ENCODE measurements at places on chromosomes 7 and 10.
A peak's percentile ranks its signal among the peaks of the same experiment; 100 is the strongest.

GRCh38 chr10:129881641-129882040 lies 82.4 kb downstream of the EBF3 start:
- no peak for DNase-seq

GRCh38 chr10:96632974-96633710 lies 46.3 kb upstream of the TM9SF3 start:
- no peak for DNase-seq

- no peak for DNase-seq
These were observed 146.2 kb upstream of the LYZL1 start for GRCh38 chr10:29142516-29143314.

GRCh38 chr7:66631471-66631870 lies 2.8 kb downstream of the KCTD7 start:
- no peak for DNase-seq

DNA sequence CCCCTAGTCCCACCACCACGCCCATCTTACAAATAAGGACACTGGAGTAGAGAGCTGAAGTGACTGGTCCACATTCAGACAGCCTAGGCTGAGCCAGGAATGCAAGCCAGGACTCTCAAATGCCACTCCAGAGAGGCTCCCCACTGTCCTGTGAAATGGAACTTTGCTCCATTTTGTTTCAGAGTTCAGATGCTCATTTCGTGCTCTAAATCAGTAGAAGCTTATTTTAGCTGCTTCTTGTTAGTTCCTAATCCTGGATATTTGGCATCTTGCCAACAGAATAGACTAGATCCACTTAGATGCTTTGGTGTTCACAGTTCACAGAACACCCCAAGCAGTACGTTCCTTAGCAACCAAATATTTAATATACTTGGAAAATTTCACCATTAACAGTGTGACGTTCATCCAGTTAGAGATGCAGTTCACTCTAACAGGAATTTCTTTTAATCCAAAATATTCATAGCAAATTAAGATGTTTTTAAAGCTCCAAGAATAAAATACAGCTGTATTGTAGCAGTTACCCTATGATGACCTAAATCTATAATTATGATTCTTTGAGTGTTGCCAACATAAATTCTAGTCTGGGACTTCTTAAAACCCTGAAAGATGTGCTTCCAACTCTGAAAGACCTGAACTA lies 7.3 kb downstream of the MMP21 start:
- peak; percentile 87 for DNase-seq

- no peak for DNase-seq
These were observed 135.6 kb downstream of the CHN2 start for GRCh38 chr7:29330136-29330535.

DNA sequence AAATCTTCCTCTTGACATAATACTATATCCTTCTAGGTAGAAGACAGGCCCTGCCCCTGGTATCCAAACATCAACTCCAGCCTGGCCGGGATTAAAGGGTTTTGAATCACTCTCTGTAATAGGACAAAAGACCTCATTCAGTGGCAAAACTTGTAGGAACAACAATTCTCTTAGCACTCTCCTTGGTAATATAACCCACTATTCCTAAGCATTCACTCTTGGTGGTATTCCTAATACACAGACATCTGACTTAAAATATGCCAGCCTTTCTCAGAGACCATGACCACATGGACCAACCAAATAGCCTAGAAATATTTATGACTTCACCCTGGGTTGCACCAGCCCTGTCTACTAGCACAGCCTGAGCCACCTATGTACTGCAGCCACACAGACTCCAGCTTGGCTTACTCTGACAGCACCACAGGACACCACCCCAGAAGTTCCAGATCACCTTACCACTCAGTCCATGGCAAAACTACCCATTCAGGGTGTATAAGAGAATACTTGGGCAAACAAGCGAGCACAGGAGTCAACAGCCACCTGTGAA lies 244.9 kb upstream of the NEBL start:
- no peak for DNase-seq

GRCh38 chr7:25500393-25500921 lies 272.2 kb upstream of the NPVF start:
- no peak for DNase-seq

- no peak for DNase-seq
These were observed 14.1 kb downstream of the MICU1 start for GRCh38 chr10:72611783-72612182.

- no peak for DNase-seq
These were observed 181.8 kb upstream of the DGKB start for GRCh38 chr7:15084368-15084767.

DNA sequence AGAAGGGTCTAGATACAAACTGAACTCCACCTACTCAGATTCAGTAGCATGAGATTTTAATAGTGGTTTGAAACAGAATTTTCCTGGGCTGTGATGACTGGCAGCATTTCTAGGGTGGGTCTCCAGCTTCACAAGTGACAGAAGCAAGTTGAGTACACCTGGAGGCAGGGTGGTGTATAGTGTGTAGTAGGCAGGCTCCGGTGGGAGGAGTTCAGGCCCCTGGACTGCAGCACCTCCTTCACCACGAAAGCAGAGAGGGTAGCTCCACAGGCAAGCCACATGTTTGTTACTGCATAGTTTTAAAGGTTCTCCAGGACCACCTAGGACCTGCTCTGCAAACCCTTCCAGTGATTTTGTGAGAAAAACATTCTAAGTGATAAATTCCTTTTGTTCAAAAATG lies 347.2 kb downstream of the PARD3 start:
- no peak for DNase-seq

- DNase-seq, result no peak
These were observed 190.6 kb upstream of the AKR1E2 start for GRCh38 chr10:4635388-4635787.

GRCh38 chr7:151761231-151761630 lies 115.7 kb downstream of the PRKAG2 start:
- DNase-seq, result no peak

DNA sequence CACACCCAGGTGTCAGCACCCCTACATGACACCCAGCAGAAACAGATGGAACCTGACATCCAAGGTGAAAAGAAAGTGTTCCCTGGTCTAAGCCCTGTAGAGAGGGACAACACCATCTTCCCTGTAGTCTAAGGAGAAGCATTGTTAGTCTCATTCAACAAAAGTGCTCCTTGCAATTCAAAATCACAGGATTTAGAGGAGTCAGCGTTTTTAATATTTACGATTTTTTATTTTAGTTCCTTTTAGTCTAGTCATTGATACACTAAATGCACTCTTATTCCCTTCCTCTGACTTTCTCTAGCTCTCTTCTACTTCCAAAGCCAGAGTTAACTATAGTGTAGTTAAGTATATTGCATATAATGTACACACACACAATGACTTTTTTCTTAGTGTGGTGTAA lies 163.0 kb downstream of the TPK1 start:
- DNase-seq, result no peak

DNA sequence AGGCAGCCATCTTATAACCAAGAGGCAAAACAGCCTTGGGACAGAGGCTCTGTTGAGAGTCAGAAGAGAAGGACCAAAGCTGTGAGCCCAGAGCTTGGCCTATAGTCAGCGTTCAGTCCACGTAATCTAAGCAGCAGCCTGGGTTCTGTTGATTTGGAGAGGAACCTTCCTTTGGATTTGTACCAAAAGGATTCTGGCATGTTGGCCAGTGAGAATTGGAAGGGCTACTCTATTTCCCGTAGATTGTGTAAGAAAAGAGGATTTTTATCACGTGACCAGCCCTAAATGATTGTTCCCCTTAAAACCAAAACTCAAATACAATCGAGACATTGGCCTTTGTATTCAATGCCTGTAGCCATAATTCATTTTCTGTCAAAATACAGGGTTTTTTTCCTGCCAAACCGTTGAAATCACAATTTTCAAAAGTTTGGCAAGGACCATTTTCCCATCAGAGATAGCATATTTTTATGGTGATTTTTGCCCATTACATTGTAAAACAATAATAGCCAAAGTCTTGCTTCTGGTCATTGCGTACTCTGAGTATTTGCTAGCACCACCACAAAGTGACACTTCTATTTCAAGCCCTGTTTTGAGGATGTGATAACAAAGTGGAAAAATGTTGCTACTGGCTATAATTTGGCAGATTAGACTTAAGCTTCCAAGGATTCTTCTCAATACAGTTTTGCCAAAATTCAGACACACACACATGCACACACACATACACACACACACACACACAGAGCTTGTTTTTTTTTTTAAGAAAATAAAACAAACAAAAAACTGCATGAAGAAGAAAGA lies 23.1 kb upstream of the BMPER start:
- no peak for DNase-seq

- DNase-seq, result no peak
These were observed 13.0 kb upstream of the CHCHD1 start for GRCh38 chr10:73768881-73769280.

DNA sequence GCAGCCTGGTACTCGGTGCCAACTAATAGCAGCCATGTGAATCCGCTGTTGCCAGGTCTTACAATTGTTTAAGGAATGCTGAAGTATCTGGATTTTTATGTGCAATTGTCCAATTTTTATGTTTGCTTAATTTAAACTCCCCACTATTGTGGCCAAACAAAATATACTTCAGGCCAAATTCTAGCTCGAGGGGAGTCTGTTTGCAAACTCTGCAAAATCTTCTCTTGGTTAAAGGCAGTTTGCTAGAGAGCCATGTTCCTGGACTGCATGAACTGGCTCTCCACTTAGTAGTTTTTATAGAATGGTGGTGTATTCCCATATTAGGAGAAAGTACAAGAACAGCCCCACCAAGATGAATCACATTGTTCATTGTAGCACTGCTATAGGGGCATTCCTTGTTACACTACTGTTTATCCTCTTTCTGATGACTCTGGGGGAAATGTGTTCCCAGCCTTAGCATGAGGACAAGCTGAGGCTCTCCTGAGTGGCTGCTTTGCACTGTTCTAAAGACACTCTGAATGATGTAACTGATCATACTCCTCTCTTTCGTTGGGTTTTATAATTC lies 178.0 kb upstream of the GLI3 start:
- no peak for DNase-seq

DNA sequence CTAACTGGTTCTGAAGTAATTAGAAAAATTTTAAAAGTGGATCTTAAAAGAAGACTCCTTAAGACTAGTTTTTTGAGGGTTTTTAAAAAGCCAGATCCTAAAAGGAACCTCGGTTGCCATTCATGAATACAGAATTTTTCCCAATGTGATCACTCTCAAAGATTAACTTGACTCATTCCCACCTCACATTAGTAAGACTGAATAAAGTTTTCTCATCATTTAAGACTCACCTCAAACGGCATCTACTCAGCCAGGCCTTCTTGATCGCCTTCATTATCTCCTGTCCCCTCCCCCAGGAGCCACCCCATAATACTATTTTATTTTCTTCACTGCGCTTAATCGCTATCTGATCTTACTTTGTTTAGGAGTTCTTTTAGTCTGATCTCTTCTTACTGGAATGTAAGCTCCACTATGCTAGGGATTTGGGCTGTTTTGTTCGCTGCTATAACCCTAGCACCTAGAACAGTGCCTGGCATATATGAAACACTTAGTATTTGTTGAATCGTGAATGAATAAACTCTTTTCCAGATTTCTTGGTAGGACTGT lies 55.9 kb upstream of the PCGF5 start:
- DNase-seq, result no peak

DNA sequence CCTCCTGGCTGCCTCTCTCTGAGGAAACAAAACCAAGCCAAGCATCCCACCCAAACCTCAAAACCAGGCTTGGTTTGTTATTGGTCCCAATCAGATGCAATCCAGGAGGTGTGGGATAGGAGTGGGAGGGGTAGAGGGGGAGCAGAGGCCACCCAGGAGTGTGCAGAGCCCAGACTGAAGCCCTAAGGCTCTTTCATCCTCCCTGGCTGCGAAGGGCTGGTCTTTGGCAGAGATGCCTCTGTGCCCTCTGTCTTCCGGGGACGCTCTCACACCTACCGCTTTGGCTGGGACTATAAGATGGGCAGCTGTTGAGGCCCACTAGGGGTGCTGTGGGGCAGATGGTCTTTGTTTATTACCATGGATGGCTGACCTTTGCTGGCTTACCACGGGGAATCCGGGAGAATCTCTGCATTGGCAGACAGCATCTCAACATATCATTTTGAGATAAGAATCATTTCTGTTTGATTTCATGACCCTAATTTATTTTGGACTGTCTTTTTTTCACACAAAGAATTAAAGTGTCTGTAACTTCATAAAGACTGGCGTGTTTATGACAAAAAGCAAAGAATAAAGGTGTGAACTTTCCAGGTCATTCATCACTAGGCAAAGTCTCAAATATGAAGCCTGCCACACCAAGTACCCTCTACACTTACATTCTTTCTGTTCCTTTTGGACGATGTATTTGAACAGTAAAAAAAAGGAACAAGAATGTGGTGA lies 6.5 kb upstream of the DENND2A start:
- DNase-seq, result no peak

DNA sequence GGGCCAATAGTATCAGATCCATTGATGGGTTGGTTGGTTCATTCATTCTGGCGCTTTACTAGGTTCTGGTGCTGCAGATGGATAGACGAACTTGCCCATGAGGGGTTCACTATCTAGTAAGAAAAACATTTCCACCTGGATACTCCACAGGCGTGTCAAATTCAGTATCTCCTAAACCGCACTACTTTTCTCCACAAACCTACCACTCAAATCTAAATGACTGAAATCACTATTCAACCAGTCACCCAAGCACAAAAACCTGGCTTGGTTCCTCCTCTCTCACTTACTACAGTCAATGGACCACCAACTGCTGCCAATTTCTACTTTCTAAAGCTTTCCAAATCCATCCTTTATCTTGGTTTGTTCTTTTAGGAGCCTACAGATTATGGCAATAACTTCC lies 572 bp downstream of the AGK start:
- DNase-seq, result no peak

DNA sequence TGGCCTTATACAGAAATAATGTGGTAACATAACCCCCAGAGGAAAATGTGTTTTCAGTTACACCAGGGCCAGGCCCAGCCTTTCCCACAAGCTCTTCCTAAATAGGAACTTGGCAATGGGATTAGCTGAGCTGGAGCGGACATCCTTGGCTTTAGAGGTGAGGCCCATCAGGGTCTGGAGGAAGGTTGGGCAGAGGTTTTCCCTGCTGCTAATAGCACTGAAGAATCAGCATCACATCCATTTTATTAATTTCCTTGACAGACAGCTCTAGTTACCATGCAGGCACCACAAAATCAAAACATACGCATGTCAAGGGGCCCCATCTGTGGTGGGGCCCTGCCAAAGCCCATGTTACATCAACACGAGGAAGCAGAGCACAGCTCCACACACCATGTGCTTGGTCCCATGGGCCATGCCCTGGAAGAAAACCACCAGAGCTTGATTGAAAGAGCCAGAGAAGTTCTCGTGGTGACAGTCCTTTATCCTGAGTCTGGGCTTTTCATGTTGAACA lies 566.6 kb downstream of the KCNMA1 start:
- DNase-seq, result no peak

DNA sequence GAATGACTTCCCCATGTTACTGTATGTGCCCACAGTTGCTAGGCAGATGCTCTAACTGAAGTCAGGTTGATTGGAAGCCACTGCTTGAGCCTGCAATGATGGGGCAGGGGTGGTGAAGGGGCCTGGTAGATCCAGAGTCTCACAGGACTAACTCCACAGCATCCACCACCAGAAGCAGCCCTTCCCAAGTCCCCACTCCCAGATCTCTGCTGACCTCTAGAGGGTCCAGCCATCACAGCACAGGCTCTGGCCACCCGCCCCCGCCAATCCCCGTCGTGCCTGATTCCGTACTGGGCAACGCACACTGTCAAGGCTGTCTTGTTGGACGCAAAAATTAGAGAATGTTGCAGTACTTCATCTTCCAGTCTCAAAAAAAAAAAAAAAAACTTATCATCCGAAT lies 136.8 kb upstream of the PDE1C start:
- DNase-seq, result no peak

GRCh38 chr7:92685136-92686042 lies 95.2 kb upstream of the FAM133B start:
- no peak for DNase-seq
